ENCODE measurements at places on chromosomes 5 and 9. TPM values are rescaled to one million over a fixed set of nuclear protein-coding genes. Genes with fewer than 3 reads are reported as not detected.

The CCDC192 gene
- 1.1 TPM for total RNA-seq

The HTR1A gene
- total RNA-seq = not detected

The PCDHA9 gene
- total RNA-seq = 0.03 TPM

The STX17 gene
- 9.3 TPM for total RNA-seq

The PCDHB4 gene
- total RNA-seq = 0.41 TPM

The TAL2 gene
- not detected for total RNA-seq

The KIF24 gene
- 4.5 TPM for total RNA-seq

The NDUFB6 gene
- total RNA-seq = 77.1 TPM

The MED22 gene
- total RNA-seq = 64.6 TPM

The FCHO2 gene
- total RNA-seq = 7.0 TPM

The FBXW2 gene
- total RNA-seq = 31.4 TPM

The JAKMIP2 gene
- total RNA-seq = 1.7 TPM

The MAMDC4 gene
- 1.2 TPM for total RNA-seq

The HMCN2 gene
- 5.2 TPM for total RNA-seq

The SPINK1 gene
- total RNA-seq = 1.4 TPM

The C9orf153 gene
- not detected for total RNA-seq

The ALDOB gene
- not detected for total RNA-seq

The ARID3C gene
- not detected for total RNA-seq

The C5orf58 gene
- total RNA-seq = 4.3 TPM

The PCDHB7 gene
- not detected for total RNA-seq

The TEX48 gene
- not detected for total RNA-seq

The STOM gene
- 53.2 TPM for total RNA-seq

The SLCO6A1 gene
- not detected for total RNA-seq

The GRIA1 gene
- total RNA-seq = 0.28 TPM

The SLC36A2 gene
- not detected for total RNA-seq

The NUTM2G gene
- total RNA-seq = 0.07 TPM

The CCNI2 gene
- total RNA-seq = 0.07 TPM

The GABRA1 gene
- 1.4 TPM for total RNA-seq

The GPX3 gene
- 39.8 TPM for total RNA-seq

The MYMK gene
- not detected for total RNA-seq

The SHOC1 gene
- not detected for total RNA-seq

The SPATA31A6 gene
- not detected for total RNA-seq

The NSUN2 gene
- 73.1 TPM for total RNA-seq

The SHISAL2B gene
- total RNA-seq = 15.4 TPM

The LCN10 gene
- total RNA-seq = 0.76 TPM

The CARD6 gene
- total RNA-seq = 0.35 TPM

The FOXD4L6 gene
- not detected for total RNA-seq

Measured in H7 (cell line).